ENCODE measurements at places on chromosomes 6 and 20.

GRCh38 chr6:14108571-14109410 lies 8.8 kb upstream of the CD83 start:
- no peak for DNase-seq

DNA sequence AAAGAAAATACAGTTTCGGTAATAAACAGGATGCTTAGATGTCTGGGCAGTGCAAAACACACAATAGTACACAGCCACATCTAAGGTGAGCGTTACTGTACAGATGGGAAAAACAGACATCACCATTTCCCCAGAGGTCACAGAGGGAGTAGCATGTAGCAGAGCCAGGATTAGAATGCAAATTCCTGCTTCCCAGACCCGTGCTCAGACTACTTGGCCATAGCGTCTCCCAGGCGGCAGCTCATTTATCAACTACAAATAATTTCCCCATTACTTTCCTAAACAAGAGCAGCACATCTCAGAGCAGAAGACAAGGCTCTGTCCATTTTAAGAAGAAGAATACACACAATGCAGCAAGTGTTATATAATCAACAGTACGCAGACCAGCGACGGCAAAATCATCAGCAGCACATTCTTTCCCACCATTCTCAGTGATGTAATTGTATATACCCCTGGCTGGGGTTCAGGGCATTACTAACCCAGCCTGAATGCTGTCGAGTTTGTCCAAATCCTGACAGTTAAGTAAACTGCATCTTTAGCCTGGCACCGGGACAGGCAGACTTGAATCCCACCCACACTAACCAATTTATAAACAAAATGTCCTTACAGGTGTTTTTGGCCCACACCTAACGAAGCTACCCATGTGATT lies 61.9 kb downstream of the CNKSR3 start:
- no peak for DNase-seq

DNA sequence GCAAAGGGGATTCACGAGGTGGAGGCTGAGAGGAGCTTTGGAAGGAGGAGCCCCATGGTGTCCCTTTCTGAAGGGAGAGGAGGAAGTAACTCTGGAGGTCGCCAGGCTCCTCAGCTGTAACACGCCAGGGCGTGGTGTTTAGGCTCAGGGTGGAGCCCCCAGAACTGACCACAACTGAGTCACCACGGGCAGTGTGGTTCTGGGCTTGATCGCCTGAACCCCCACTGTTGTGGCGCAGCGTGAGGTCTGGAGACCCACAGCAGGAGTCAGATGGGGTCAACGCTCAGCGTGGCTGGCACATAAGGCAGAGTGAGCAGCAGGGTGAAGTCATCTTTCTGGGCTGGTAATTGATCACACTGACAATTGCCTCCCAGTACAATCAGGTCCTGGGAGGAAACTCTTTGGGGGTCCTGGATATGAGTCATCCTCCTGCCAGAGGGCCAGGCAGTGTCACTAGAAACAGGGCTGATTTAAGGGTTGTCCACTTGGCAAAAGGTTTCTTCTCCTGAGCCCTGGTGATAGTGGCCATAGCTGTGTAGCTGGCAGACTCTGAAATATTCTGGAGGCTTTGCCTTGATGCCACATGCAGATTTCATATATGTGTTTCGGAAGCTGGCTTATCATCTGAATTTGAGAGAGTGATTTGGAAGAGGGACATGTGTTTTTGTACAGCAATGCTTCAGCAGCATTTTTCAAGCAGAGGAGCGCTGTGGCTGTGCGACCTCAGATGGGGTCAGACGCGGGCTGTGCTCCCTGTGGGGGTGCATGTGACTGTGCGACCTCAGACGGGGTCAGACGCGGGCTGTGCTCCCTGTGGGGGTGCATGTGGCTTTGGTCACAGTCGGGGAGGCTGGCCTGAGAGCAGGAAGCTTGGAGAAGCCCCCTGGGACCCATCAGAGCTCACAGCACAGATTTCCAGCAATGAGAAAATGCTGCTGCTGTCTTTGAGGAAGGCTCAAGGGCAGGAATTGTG lies 50.0 kb downstream of the SYNJ2 start:
- no peak for DNase-seq

- DNase-seq: no peak
Observed at GRCh38 chr20:63568986-63569949, 4.8 kb downstream of the HELZ2 start.

GRCh38 chr6:123715006-123715863 lies 78.5 kb upstream of the TRDN start:
- DNase-seq: no peak

DNA sequence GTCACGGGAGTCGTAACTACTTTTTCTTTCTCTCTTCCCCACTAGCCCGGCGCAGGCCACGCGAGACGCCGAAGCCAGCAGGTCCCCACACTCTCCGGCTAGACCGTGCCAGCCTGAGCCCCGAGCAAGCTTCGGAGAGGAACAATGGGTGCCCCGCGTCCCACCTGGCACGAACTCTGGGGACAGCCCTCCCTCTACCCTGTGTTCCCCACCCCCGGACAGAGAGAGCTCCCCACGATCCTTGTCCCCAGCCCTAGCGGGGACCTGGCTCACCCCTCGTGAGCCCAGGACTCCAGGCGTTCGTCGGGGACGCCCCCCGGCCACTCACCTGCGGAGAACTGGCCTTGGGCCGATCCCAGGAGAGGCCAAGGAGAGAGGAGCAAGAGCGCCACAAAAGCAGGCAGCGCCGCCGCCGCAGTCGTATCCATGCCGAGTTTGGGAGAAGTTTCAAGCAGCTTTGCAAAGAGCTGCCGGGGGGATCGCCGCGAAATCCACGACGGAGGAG lies 416 bp downstream of the PTPRK start:
- DNase-seq: no peak

Data from fibroblast of skin of left quadriceps (primary cell).